ENCODE measurements at places on chromosomes 16 and 17.

DNA sequence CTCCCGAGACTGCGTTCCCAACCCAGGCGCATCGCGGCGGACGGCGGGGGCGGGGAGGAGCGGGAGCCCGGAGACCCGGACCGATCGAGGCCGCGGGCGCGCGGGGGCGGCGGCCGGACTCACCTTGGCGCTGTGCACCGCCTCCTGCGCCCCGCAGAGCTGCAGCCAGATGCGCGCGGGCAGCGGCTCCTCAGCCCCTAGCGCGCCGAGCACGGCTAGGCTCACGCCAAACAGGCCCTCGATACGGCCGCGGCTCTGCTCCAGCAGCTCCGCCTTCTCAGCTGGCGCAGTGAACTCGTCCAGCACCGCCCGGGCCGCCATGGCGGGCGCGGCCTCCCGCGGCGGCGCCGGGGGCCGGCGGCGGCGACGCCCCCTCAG is 339 bp downstream of the N4BP1 start:
- no peak for DNase-seq

DNA sequence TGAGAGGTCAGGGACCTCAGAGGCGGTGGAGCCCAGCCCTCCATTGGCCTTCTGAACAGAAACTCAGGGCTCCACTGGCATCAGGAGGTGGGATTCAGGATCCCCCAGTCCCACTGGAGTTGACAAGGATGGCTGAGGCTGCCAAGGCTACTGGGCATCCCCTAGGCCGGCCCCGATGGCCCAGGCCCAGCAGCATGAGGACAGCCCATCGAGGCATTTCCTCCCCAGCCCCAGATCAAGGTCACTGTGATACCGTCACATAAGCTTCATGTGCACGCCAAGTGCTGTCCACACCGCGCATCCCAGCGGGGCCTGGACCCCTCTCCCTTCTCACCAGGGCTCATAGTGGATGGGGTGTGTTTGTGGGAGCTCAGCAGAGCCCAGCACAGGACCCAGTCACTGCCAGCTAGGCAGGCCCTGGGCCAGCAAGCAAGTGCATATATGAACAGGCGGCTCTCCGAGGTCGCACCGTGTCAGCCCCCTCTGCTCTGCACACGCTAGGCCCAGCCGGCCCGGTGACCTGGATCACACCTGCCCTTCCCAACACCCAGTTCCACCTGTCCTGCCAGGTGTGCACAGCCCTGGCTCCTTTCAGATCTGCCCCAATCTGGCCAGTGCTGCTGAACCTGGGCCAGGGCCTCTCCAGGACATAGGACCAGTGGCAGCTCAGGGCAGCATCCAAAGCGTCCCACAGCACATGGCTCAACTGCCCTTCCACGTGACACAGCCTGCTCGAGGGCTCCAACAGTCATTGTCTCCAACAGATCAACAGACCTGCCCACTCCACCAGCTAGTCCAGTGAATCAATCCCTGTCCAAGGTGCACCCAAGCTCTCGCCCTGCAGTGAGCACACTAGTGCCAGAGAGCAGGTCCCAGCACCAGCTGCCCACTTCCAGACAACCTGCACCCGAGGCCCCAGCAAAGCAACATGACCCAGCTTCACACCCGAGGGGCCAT is 32.8 kb upstream of the RASD1 start:
- DNase-seq, result no peak

DNA sequence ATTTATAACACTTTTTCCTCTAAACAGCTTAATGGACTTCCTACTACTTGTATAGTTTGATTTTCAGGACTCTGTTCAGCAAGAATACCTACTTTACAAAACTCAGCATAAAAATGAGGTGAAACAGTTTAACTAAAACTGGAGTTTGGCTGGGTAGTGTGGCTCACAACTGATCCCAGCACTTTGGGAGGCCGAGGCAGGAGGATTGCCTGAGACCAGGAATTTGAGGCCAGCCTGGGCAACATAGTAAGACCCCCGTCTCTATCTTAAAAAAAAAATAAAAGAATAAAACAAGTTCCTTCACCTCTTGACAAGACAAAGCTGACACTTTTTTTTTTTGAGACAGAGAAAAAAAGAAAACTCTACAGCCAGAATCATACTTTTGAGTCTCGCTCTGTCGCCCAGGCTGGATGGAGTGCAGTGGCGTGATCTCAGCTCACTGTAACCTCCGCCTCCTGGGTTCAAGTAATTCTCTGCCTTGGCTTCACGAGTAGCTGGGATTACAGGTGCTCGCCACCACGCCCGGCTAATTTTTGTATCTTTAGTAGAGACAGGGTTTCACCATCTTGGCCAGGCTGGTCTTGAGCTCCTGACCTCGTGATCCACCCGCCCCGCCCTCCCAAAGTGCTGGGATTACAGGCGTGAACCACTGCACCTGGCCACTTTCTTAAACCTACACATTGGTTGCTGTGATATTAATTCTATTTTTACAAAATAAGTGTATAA is 2.6 kb downstream of the PDF start:
- DNase-seq, result no peak

- no peak for DNase-seq
Observed at GRCh38 chr17:75512926-75513640, 2.3 kb downstream of the CASKIN2 start.

DNA sequence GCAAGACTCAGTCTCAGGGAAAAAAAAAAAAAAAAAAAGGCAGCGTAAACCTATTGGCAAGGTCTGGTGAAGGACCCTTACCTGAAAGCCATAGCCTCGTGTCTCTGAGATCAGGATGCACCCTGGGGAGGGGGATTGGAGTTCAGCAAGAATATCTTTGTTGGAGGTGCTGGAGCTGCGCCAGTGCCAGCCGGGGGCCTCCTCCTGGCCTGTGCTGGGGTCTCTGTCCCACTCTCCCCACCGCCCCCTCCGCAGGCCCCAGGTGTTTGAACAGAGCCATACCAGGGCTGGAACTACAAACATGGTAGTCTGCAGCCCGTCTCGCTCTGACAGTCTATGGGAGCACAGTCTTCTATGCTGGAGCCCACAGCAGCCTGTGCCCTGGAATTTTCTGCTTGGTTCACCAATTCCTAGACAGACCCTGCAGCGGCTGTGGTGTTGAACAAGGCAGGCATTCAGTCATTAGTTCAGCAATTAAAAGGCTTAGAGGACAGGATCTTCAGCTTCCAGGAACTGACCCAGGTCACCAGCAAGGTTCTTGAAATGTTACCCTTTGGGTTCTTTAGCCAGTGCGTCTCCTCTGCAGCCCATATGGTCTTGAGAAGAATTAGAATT is 42.2 kb upstream of the KIFC3 start:
- no peak for DNase-seq

GRCh38 chr17:6560496-6560895 is 4.1 kb upstream of the PITPNM3 start:
- DNase-seq, result no peak

Data from GM04504 (cell line).